ENCODE measurements at places on chromosomes 3 and 15. TPM values are rescaled to one million over a fixed set of nuclear protein-coding genes. Genes with fewer than 3 reads are reported as not detected.

Gene CLEC3B
- total RNA-seq = 1.3 TPM

- no peak for DNase-seq
- H3K4me3 ChIP-seq = no peak overlapping the region
- H3K27ac ChIP-seq = no peak overlapping the region
- no peaks in the 10 kb centered on the region for H3K36me3 ChIP-seq
These were observed 113.7 kb upstream of the PRTG start for GRCh38 chr15:55856506-55857164.

DNA sequence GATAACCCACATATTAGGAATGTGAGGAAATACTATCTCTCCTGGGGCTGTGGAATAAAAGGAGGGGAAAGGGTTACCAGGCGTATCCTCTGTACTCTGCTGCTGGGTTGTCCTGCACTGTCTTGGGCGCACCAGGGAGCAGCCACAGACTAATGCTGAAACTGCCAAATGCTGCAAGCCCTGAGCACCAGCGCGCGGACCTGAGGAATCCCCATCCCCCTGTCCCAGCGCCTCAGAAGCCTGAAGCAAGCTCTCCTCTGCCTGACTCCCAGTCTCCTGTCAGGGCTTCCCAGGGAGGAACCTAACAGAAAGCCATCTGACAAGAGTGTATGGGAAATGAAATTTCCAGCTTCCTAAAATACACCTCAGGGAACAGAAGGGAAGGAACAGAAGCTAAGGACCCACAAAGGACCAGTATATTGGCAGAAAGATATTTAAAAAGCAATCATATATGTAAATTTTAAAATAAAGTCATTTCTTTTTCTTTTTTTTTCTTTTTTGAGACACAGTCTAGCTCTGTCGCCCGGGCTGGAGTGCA is 158.3 kb upstream of the C2CD4B start:
- no peak overlapping the region for H3K27ac ChIP-seq
- no peaks in the 10 kb centered on the region for H3K4me1 ChIP-seq
- H3K36me3 ChIP-seq = no peaks in the 10 kb centered on the region

DNA sequence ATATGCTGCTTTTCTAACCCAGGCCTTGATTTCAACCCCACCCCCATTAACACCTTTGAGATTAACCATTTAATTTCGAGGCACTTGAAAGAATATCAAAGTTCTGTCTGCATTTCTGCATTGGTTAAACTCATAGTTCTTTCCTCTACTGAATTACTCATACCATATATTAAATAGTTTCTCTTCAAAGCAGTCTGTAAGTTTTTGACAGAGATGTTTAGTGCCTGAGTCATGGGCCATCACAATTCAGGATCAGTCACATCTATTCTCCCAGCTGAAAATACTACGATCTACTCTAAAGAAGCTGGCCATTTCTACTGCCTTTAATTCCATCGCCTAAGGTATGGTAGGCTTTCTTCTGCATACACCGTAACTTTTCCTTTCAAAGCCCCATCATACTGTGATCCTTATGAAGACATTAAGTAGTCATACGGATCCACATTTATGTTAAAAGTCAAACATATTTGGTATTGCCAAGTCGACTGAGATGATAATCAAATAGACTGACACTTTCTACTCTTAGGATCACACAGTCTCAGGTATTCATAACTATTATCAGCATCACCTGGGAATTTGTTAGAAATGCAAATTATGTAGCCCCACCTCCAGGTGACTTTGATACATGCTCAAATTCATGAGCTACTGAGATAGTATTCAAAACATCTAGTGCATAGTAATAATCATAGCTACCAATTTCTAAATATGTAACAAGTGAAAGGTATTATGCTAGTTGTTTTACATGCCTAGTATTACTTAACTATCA is 489.4 kb upstream of the IL12A start:
- DNase-seq = no peak
- H3K4me3 ChIP-seq = no peak overlapping the region
- no peaks in the 10 kb centered on the region for H3K27me3 ChIP-seq
- H3K4me1 ChIP-seq = no peaks in the 10 kb centered on the region

GRCh38 chr3:122538956-122539490 is 24.3 kb upstream of the KPNA1 start:
- no peaks in the 10 kb centered on the region for H3K36me3 ChIP-seq
- no peaks in the 10 kb centered on the region for H3K4me1 ChIP-seq
- no peaks in the 10 kb centered on the region for H3K27me3 ChIP-seq
- H3K27ac ChIP-seq = no peak overlapping the region
- H3K4me3 ChIP-seq = no peak overlapping the region

Gene SPTBN5
- 0.32 TPM for total RNA-seq

DNA sequence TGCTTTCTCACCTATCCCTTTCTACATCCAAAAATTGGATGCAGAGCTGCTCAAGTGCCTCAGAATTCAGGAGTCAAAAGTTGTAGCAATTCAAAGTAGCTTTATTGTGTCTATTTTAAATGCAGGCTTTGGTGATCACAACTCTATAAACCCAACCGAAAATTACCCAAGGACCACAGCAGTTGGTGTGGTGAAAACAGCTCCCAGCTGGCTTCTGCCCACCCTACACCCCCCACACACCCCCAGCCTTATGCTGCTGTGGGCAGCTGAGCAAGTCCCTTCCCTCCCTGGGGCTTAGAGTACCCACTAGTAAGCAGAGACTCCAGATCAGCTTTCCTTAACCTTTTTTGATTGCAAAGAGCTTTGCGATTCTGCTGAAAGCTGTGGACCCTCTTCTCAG is 5.8 kb upstream of the HES1 start:
- H3K27me3 ChIP-seq = no peaks in the 10 kb centered on the region
- H3K4me3 ChIP-seq = no peak overlapping the region
- peaks cover 25% of the 10 kb centered on the region for H3K4me1 ChIP-seq
- H3K27ac ChIP-seq = peak overlapping the region; percentile 46
- DNase-seq = no peak

GRCh38 chr3:123930445-123930844 is 30.6 kb downstream of the CCDC14 start:
- H3K36me3 ChIP-seq = no peaks in the 10 kb centered on the region
- no peaks in the 10 kb centered on the region for H3K4me1 ChIP-seq
- no peak for DNase-seq
- H3K27me3 ChIP-seq = no peaks in the 10 kb centered on the region
- H3K27ac ChIP-seq = no peak overlapping the region
- no peak overlapping the region for H3K4me3 ChIP-seq

Gene MEX3B
- total RNA-seq = 0.64 TPM

GRCh38 chr3:15384510-15385237 is 42.7 kb downstream of the METTL6 start:
- H3K27ac ChIP-seq = no peak overlapping the region
- DNase-seq = no peak
- no peaks in the 10 kb centered on the region for H3K36me3 ChIP-seq
- H3K4me3 ChIP-seq = no peak overlapping the region
- H3K27me3 ChIP-seq = no peaks in the 10 kb centered on the region
- no peaks in the 10 kb centered on the region for H3K4me1 ChIP-seq

Gene TRPM1
- not detected for total RNA-seq

DNA sequence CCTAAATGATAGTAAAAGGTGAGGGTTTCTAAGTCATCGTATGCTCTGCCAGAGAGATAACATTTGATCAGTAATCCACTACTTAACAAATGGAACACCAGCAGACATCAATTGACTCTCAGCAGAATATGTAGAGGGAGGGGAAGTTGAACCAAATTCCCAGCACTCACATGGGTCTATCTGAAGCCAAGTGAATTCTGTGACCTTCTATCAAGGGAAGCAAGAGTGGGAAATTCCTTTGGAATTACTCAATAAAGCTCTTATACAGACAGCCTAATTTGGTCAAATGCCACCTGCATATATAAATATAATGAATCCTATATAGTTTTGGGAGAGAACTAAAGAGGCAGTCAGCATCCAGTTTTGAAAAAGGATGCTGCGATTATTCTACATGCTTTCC is 15.8 kb upstream of the KCNMB2 start:
- no peaks in the 10 kb centered on the region for H3K36me3 ChIP-seq
- H3K27ac ChIP-seq = no peak overlapping the region
- no peak for DNase-seq
- H3K4me3 ChIP-seq = no peak overlapping the region
- no peaks in the 10 kb centered on the region for H3K27me3 ChIP-seq
- no peaks in the 10 kb centered on the region for H3K4me1 ChIP-seq

- H3K27ac ChIP-seq = no peak overlapping the region
- H3K36me3 ChIP-seq = no peaks in the 10 kb centered on the region
- peak; percentile 45 for DNase-seq
- H3K27me3 ChIP-seq = no peaks in the 10 kb centered on the region
These were observed 817.0 kb downstream of the TUSC7 start for GRCh38 chr3:117526470-117527079.

- no peak overlapping the region for H3K4me3 ChIP-seq
- no peaks in the 10 kb centered on the region for H3K4me1 ChIP-seq
- H3K36me3 ChIP-seq = peaks cover 29% of the 10 kb centered on the region
- H3K27ac ChIP-seq = no peak overlapping the region
- H3K27me3 ChIP-seq = no peaks in the 10 kb centered on the region
- no peak for DNase-seq
These were observed 41.4 kb downstream of the SACM1L start for GRCh38 chr3:45730409-45731154.

Gene FRMD5
- 0.89 TPM for total RNA-seq
